ENCODE measurements at places on chromosomes 5 and 9.

DNA sequence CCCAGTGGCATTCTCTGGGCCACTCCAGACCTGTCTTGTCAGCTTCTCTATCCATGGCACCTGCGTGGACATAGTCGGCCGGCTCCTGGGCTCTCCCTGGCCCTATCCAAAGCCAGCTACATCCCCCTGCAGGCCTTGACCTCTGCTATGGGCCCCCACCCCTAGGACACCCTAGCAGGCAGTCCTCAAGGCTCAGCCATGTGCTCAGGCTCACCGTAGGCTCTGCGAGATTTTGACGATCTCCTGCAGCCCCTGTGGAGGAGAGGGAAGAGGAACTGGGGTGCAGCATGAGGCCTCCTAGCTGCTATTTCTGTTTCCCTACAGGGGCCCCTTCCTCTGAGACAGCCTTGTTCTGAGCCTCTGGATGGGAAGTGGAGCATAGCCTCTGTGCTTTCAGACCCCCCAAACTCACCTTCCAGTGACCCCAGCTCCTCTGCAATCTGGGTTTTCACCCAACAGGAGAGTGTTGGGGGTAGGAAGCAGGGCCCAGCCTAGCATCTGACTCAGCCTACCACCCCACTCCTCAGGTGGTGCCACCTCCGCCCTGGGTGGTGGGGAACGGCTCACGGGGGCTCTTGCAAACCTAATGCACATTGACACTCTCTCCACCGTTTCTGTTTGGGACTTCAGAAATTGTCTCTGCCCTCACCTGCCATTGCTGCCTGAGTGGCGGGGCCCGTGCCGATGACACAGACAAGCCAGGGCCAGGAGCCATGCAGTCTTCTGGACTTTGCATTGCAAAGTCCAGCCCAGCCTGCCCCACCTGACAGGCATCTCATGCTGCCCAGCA is 36.7 kb downstream of the HRH2 start:
- no peak for DNase-seq

GRCh38 chr5:157540124-157540523 is 35.5 kb downstream of the ADAM19 start:
- no peak for DNase-seq

DNA sequence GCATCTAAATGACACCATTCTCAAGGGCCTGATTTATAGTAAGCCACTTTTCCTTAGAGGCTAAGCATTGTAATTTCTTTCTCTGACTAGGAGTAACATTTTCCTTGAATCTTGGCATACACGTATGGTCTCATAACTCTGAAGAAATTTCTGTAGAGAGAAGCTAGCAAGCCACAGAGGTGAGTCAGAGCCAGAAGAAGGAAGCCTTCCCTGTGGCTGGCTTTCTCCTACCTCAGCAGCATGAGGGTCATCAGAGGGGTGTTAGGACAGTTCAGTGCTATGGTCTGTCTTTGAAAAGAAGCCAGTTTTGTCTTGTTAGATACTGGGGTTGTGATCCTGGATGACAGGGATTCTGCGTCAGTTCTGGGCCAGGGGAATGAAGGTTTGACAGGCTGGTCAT is 3.2 kb downstream of the SNX30 start:
- DNase-seq: no peak

GRCh38 chr5:65742565-65743231 is 20.7 kb downstream of the NLN start:
- DNase-seq: peak; percentile 44

DNA sequence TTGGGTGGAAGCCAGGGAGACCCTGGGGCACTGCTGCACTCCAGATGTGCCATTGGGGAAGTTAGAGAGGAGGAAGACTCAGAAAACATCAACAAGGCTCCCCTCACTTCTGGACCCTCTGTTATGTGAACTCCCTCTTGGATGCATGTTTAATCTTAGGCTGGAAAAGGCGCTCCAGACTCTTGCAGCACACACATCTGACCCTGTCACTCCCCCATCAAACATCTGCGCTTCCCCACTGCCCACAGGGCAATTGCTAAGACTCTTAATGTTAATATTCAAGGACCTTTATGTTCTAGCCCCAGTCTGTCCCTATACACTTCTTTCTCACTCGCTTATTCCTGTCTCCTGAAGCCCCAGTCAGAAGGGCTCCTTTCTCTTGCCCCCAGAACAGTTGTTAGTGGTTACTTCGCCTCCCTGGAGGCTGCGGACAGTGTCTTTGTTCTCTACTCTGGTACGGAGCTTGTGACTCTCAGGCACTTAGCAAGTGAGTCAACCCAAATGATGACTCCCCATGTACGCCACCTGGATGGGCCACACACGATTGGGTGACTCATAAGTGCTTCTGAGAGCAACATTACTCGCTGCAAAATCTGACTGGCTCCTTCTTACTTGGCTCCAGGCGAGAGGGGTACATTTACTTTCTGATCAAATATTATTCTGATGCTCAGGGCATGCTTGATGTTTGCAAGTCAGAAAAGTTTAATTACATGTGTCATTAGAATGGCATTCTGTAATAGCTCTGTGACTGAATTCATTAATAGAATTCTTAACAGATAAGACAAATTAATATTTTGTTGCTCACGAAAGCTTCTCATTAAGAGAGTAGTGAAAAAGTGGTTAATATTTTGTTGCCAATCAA is 193.6 kb downstream of the HSPA4 start:
- no peak for DNase-seq

GRCh38 chr5:1413211-1413610 is 32.0 kb downstream of the SLC6A3 start:
- no peak for DNase-seq

DNA sequence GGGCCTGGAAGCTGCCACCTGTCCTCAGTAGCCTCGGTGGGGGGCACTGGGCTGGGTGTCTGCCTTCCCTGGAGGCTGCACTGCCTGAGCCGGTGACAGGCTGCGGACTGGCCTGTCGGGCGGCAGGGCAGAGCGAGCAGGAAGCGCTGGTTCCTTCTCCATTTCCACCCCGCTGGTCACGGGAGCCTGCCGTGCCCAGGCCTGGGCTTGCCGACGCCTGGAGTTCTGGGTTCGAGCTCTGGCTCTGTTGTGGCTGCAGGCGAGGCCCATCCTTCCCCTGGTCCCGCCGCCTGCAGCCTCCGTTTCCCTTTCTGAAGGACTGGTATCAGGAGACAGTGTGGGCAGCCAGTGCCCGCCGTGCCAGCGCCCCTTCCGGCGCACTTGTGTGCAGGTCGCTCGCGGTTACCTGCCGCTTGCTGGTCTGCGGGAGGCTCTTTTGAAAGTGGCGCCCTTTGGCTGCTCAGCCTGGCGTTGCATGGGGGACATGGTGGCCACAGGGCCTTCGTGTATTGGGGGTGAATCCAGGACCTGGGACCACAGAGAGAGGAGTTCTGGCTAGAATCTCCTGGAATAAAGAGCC is 34.0 kb downstream of the RXRA start:
- DNase-seq: no peak
